Natural killer cell (primary cell): ENCODE measurements at places on chromosomes 3 and 15. TPM values are rescaled to one million over a fixed set of nuclear protein-coding genes. Genes with fewer than 3 reads are reported as not detected.

DNA sequence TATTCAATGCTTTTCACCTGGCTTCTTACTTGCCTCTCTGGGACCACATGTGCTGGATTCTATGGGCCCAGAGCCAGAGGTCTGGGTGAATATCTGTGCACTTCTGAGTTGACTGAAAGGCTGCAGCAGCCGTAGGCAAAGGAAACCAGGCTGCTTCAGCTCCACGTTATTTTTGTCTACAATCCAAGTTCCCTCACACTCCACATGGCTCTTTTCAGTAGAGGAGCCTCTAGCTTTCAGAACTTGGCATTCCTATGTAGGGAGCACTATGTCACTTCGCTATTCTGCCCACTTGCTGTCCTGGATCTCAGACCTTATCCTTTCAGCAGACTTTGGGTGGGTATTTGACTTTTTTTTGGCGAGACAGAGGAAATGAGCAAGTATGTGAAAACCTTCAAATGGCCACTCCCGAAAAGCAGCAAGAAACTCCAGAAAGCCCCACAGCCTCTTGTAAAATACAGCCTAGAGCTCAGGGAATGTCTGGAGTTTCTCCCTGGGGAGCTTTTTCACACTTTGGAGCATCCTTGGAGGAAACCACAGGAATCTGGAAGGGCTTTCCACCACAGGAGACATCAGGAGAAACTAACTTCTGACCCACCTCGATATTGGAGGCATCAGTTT is 80.9 kb downstream of the DUT start:
- H3K36me3 ChIP-seq: no peaks in the 10 kb centered on the region
- no peak overlapping the region for H3K4me3 ChIP-seq
- H3K27me3 ChIP-seq: no peaks in the 10 kb centered on the region
- no peaks in the 10 kb centered on the region for H3K4me1 ChIP-seq

DNA sequence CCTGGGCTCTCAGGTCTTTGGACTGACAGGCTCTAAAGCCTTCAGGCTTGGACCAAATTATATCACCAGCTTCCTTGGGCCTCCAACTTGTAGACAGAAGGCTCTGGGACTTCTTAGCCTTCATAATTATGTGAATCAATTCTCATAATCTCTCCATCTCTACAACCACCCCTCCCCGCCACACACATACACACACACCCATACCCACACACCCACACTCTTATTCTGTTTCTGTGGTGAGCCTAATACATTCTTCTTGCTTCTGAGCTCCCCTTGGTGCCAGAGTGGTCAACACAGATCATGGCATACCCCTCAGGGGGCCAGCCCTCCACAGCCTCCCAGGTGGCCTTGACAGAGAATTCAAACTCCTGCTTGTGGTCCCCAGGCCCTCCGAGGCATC is 5.6 kb upstream of the NUP210 start:
- no peak for DNase-seq
- no peak overlapping the region for H3K27ac ChIP-seq
- H3K27me3 ChIP-seq: no peaks in the 10 kb centered on the region
- peaks cover 14% of the 10 kb centered on the region for H3K4me1 ChIP-seq
- H3K4me3 ChIP-seq: no peak overlapping the region

DNA sequence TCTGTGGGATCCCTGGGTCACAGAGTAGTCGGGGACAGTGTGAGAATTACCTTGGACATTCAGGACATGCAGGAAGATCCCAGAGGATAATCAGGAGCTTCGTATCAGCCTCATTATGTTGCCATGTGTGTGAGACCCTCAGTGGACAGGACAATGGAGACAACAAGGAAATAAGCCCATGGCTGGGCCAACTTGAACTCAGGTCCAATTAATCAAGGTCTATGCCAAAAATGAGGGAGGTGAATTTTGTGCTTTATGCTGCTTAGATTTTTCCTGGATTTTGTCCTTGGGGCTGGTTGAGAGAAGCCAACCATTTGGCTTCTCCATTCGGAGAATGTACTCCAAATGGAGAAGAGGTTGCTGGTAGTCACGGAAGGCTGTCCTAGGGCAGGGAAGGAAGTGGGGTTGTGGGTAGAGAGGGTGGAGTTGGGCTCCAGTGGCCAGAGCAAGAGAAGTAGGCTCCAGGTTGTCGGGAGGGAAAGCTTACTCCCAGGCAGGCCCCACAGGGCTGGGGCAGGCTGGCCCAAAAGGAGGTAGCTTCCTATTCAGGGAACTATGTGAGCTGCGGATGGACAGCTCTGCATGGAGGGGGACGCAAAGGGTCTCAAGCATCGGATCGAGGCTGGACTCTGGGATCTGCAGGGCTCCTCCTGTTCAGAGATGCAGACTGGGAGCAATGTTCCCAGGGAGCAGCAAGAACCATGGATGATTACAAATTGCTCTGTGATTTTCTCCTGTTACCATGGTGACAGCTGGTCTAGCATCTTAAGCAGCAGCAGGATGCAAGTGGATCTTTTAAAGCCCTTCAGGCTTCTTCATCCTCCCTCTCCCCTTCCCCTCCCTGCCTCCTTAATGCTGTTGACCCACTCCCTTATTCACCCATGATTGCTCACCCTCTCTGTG is 91.1 kb downstream of the WNT7A start:
- H3K4me3 ChIP-seq: no peak overlapping the region
- H3K36me3 ChIP-seq: no peaks in the 10 kb centered on the region
- no peaks in the 10 kb centered on the region for H3K27me3 ChIP-seq

- H3K4me1 ChIP-seq: no peaks in the 10 kb centered on the region
- no peak overlapping the region for H3K27ac ChIP-seq
- H3K36me3 ChIP-seq: no peaks in the 10 kb centered on the region
- H3K27me3 ChIP-seq: no peaks in the 10 kb centered on the region
- DNase-seq: no peak
- H3K4me3 ChIP-seq: no peak overlapping the region
Measured at GRCh38 chr3:22101811-22102210, 350.8 kb upstream of the ZNF385D start.

DNA sequence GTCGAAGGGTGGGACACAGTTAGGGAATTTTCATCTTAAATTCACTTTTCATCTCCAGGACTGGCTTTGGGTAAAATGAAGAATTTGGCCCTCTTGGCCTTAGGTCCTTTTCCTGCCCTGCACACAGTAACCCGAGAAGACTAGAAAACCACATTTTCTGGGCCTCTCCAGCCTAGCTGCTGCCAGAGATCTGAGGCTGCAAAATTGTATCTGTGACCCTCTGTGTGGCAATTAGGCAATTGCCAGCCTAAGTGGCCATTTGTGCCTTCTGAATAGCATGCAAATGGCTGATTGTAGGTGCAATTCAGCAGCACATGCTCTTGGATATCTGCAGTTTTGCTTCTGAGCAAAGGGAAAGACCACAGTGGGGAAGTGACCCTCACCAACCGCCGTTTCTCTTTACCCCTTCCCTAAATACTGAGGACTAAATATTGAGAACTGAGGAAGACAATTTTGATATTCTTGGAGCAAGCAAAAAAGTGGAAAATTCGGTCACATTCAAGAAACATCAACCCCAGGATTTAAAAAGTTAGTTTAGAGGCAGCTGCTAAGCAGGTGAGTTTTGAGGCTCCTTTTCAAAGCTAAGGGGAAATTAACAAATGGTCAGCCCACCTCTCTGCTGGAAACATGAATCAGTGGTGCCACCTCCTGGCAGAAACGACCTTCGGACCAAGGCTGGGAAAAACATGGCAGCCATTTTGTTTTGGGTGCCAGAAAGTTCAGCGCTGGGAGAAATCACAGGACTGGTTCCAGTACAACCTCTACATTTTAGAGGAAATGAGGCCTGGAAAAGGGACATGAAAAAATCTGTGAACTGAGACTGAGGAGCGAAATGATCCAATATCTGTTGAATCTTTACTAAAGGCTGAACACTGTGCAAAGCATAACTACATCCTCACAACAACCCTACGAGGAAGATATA is 56.6 kb upstream of the PRTG start:
- no peak for DNase-seq
- no peaks in the 10 kb centered on the region for H3K27me3 ChIP-seq
- no peak overlapping the region for H3K4me3 ChIP-seq
- no peak overlapping the region for H3K27ac ChIP-seq
- H3K4me1 ChIP-seq: no peaks in the 10 kb centered on the region
- no peaks in the 10 kb centered on the region for H3K36me3 ChIP-seq

GRCh38 chr3:188881954-188882641 is 289.7 kb upstream of the TPRG1 start:
- H3K27ac ChIP-seq: no peak overlapping the region
- H3K36me3 ChIP-seq: peaks cover 5% of the 10 kb centered on the region
- no peaks in the 10 kb centered on the region for H3K4me1 ChIP-seq
- H3K27me3 ChIP-seq: no peaks in the 10 kb centered on the region

GRCh38 chr3:124785973-124786372 is 55.7 kb downstream of the UMPS start:
- H3K4me3 ChIP-seq: no peak overlapping the region
- no peak for DNase-seq
- no peak overlapping the region for H3K27ac ChIP-seq
- H3K36me3 ChIP-seq: no peaks in the 10 kb centered on the region

GRCh38 chr3:171824824-171825221 is 14.5 kb upstream of the PLD1 start:
- H3K27me3 ChIP-seq: no peaks in the 10 kb centered on the region
- H3K36me3 ChIP-seq: no peaks in the 10 kb centered on the region
- no peak overlapping the region for H3K4me3 ChIP-seq
- no peak for DNase-seq
- peaks cover 5% of the 10 kb centered on the region for H3K4me1 ChIP-seq
- H3K27ac ChIP-seq: no peak overlapping the region

DNA sequence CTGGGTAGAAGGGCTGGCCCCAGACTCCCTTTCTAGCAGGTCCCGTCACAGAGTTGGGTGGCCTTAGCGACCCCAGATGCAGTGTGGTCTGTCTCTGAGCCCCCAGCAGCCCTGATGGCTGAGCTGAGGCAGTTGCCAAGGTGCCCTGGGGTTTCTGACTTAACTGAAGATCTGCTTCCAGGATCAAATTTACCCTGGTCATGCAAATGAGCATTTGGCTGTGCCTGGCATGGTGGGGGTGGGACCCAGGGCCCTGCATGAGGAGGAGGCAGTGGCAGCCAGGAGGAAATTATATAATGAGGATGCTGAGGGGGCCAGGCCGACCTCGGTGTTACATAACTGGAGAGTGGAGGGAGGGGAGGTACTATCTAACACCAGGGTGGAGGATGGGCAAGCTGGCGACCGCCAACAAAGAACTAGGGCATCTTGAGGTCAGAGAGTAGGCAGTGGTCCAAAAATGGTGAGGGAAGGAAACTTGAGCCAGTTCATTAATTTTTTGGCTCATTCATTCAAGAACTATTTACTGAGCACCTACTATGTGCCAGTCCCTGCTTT is 16.4 kb downstream of the PLEKHO2 start:
- H3K4me3 ChIP-seq: no peak overlapping the region
- no peak for DNase-seq
- H3K36me3 ChIP-seq: peaks cover 72% of the 10 kb centered on the region
- no peaks in the 10 kb centered on the region for H3K27me3 ChIP-seq
- peak overlapping the region; percentile 41 for H3K27ac ChIP-seq
- peaks cover 50% of the 10 kb centered on the region for H3K4me1 ChIP-seq

- no peaks in the 10 kb centered on the region for H3K27me3 ChIP-seq
- H3K27ac ChIP-seq: no peak overlapping the region
- peaks cover 9% of the 10 kb centered on the region for H3K36me3 ChIP-seq
- H3K4me3 ChIP-seq: peak overlapping the region; percentile 26
Measured at GRCh38 chr3:12967606-12968351, 105.5 kb downstream of the IQSEC1 start.

- no peaks in the 10 kb centered on the region for H3K36me3 ChIP-seq
- no peaks in the 10 kb centered on the region for H3K4me1 ChIP-seq
Measured at GRCh38 chr3:6697722-6698121, 163.2 kb upstream of the GRM7 start.

- no peak for DNase-seq
- no peak overlapping the region for H3K27ac ChIP-seq
- H3K27me3 ChIP-seq: no peaks in the 10 kb centered on the region
Measured at GRCh38 chr3:4449043-4449805, 17.8 kb downstream of the SUMF1 start.

DNA sequence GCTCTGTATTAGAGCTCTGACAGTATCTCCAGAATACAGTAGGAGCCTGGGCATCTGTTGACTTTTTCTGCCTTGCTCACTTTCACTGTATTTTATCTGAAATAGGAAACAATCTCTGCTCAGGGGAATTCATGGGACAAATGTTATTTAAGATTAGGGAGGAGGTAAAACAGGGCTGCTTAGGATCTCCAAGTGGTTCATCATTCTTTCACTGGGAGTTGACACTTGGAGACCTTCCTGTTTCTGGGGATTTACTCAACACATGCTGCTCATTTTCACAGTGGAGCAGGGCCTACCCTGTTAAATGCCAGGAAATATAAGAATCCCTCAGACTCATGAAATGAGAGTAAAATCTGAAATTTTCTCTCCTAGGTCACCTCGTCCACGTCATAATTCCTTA is 185.5 kb downstream of the GAP43 start:
- no peak for DNase-seq
- no peaks in the 10 kb centered on the region for H3K27me3 ChIP-seq
- H3K4me1 ChIP-seq: no peaks in the 10 kb centered on the region
- H3K27ac ChIP-seq: no peak overlapping the region

DNA sequence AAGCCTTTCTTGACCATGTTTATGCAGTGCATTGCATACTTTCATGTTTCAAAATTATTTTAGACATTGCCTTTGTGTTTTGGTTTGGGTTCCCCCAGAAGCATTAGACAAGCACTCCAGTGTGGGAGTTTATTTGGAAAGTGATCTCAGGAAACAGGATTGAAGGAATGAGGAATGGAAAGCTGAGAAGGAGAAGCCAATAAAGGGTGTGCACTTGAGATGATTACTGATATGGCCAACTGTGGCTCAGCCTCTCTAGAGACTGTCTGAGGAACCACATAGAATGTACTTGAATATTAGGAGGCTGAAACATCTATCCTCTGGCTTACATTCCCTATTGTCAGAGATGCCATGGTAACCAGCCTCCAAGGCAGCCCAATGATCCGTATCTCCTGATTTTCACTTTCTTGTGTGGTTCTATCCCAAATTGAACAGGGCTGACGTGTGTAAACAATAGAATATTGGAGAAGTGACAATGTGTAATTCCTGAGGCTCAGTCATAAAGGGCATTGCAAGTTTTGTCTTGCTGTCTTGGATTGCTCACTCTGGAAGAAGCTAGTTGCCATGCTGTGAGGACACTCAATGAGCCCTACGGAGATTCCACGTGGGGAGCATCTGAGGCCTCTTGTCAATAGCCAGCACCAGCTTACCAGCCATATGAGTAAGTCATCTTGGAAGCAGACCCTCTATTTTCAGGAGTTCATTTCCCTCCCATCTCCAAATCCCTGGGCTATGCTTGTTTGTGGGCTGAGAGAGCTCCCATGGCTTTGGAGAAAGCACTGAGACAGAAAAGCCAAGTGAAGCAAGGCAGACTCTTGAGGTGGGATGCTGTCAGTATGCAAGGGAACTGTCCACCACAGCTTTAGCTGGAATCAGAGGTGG is 84.7 kb downstream of the SCN11A start:
- H3K4me3 ChIP-seq: no peak overlapping the region
- H3K36me3 ChIP-seq: no peaks in the 10 kb centered on the region
- no peak overlapping the region for H3K27ac ChIP-seq
- H3K4me1 ChIP-seq: no peaks in the 10 kb centered on the region
- H3K27me3 ChIP-seq: no peaks in the 10 kb centered on the region

Gene IL5RA
- not detected for total RNA-seq

Gene LRTM1
- not detected for total RNA-seq

Gene GREM1
- total RNA-seq: not detected

Gene PARP3
- total RNA-seq: 4.6 TPM

Gene TF
- total RNA-seq: 2.8 TPM
